ENCODE measurements at places on chromosomes 5 and 9.

- no peak for DNase-seq
Observed at GRCh38 chr9:72458153-72458552, 63.3 kb upstream of the TMC1 start.

DNA sequence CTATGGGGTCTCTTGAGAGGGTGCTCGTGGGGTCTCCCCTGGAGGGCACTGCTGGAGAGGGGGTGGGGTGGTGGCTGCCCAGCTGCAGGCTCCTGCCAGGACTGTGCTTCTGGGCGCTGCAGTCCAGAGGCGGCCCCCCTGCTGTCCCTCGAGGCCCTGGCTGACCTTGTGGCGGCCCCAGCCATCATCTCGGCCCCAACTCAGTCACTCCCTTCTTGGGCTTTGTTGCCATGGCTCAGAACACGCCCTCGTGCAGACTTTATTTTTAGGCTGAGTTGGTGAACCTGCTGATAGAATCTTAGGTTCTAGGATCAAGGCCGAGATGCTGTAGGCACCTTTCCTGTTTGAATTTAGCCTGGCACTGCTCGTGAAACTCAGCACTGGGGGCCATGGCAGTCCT lies 22.8 kb downstream of the FBXW5 start:
- no peak for DNase-seq

- no peak for DNase-seq
Observed at GRCh38 chr9:128554155-128554862, 1.9 kb downstream of the SPTAN1 start.

DNA sequence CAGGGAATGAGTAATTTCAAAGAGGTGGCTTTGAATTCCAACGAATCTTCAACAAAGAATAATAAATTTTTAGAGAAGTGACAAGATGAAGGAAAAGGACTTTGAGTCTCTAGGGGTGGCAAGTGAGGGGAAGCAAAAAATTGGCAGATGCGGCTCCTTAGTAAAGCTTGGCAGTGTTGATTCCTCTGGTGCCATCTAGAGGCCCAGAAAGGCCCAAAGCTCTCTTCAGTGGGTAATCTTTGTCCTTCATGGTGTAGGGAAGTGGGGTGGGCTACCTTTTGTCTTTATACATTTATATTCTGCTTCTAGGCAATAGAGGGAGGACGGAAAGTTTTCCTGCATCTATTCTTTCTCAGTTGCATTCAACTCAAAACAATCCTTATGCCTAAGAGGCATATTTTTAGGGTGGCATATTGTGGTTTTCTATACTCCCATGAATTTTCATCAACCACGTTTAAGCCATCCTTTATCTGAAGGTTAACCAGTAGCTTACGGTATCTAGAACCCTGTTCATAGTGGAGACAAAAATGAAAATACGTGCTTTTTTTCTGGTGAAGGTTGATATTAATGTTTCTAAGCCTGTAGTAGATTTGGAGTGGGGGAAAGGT lies 17.5 kb upstream of the ROPN1L start:
- no peak for DNase-seq

- no peak for DNase-seq
Observed at GRCh38 chr5:173663352-173664153, 47.1 kb upstream of the BOD1 start.

DNA sequence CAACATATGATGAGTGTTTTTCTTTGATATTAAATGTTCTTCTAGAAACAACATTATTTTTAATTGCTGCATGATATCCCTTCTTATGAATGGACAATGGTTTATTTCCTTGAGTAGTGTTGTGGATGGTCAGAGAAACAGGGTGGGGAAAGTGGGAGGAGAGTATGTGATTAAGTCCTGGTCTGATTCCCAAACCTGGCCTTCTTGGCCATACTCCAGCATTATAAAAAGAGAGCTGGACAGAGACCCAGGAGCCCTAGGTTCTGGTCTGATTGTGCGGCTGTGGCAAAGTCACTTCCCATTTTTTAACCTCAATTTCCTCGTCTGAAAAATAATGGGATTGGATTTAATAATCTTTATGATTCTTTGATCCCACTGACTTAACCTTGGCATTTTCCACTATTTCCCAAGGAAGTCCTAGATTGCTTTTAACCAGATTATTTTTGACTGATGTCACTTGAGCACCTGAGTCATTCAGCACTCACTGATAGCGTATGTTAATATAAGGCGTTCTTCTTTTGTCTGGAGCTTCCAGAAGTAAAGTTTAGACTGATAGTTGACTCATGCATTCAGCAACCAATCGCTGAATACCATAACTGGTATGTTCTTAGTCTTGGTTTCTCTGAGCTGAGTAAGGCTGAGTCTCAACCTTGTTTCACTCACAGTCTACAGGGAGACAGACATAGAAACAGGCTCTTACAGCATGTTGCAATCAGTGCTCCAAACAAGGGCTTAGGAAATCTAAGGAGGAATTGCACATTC lies 26.2 kb downstream of the OSMR start:
- DNase-seq, result no peak
